ENCODE measurements at places on chromosomes 7 and 10. TPM values are rescaled to one million over a fixed set of nuclear protein-coding genes. Genes with fewer than 3 reads are reported as not detected.

ABCF2 gene
- total RNA-seq: 52.4 TPM

DNA sequence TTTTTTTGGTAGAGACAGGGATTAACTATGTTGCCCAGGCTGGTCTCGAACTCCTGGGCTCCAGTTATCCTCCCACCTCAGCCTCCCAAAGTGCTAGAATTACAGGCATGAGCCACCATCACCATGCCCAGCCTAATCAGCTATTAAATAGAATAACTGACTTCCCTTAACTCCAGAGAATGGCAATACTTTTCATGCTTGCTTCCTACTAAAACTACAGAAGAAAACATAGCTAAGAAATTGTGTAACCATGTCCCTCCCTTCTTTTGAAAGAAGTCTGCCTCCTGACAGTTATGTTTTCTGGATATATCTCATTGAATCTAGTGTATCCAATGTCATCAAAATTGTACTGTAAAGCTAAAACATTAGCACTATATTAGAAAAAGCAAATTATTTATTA lies 95.6 kb downstream of the KMT2C start:
- no peak for DNase-seq

- DNase-seq: no peak
These were observed 29.0 kb upstream of the WDFY4 start for GRCh38 chr10:48655411-48656240.

OPN1SW gene
- not detected for total RNA-seq

DNA sequence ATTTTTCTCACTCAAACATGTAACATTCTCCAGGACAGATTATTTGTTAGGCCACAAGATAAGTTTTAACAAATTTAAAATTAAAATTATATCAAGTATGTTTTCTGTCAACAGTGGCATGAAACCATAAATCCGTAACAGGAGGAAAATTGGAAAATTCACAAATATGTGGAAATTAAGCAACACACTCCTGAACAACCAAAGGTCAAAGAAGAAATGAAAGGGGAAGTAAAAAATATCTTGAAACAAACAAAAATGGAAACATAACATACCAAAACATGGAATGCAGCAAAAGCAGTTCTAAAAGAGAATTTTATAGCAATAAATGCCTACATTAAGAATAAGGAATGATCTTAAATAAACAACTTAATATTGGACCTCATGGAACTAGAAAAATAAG lies 147.3 kb downstream of the ZEB1 start:
- no peak for DNase-seq

GRCh38 chr10:12348870-12349628 lies at the start of gene CAMK1D:
TSS of gene CAMK1D (plus strand) at chr10:12349547.
- DNase-seq: peak; percentile 87

- no peak for DNase-seq
These were observed 208.8 kb downstream of the CTNNA3 start for GRCh38 chr10:67487199-67487598.

CEP41 gene
- total RNA-seq: 5.1 TPM

- DNase-seq: no peak
These were observed 120.1 kb downstream of the NEURL1 start for GRCh38 chr10:103613616-103614015.

DNA sequence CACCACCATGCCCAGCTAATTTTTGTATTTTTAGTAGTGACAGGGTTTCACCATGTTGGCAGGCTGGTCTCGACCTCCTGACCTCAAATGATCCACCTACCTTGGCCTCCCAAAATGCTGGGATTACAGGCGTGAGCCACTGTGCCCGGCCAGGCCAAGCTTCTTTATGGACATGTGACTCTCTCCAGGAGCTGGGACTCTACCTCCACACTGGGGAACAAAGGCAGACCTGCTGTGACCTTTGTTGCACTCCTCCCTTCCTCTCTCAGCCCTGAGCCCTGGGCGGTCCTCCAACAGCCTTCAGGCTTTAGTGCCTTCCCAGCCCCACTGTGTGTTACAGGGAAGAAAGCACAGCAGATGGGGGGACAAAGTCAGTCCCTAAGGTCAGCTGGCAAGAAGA lies 55.0 kb upstream of the DUSP5 start:
- no peak for DNase-seq

DNA sequence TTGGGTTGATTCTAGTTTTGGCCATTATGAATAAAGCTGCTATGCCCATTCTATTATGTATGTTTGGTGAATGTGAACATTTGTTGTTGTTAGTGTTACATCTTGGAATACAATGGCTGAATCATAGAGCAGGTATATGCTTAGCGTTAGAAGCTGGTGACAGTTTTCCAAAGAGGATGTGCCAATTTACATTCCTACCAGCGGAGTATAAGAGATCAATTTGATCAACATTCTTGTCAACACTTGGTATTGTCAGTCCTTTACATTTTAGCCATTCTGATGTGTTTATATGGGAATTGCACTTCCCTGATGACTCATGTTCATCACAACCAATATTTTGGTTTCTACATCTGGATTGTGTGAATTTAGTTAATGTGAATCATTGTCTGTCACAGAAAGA lies 37.8 kb upstream of the COBL start:
- DNase-seq: no peak

- DNase-seq: no peak
These were observed 115.8 kb downstream of the THSD7A start for GRCh38 chr7:11716185-11716584.

DNA sequence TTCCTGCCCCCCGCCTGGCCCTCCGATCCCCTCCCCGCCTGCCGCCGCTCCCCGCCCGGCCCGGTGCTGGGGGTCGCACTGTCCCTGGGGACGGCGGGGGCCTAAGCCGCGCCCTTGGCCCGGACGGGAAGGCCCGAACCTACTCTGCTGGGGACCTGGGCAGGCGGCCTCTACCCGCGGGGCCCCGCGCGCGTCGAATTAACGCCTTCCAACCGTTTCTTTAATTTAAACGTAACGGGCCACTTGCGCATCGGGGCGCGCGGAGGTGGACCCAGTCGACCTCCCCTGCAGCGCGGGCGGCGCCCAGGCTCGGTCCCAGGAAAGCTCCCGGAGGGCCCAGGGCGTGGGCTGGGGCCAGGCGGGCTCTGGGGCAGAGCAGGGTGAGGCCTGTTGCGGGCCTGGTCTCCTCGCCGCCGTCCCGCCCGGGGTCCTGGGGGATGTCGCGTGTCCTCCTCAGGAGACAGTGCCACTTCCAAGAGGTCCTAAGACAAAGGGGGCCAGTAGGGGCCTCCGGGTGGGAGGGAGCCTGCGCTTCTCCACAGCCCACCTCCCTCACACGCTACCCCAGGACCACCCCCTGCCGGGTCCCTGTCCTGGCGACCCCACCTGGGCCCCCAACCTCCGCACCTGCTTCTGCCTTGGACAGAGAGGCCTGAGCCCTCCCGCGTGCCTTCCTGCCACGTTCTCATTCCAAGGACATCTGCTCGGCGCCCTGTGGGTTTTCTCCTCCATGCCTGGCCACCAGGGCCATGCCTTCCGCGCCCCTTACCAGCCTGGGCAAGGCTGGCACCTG lies 658 bp upstream of the PTPRN2 start:
- DNase-seq: no peak

- no peak for DNase-seq
These were observed 201.0 kb downstream of the ZNF716 start for GRCh38 chr7:57651006-57651405.

PTPRZ1 gene
- not detected for total RNA-seq

- no peak for DNase-seq
These were observed 350.0 kb upstream of the FZD8 start for GRCh38 chr10:35992107-35992506.

C10orf90 gene
- total RNA-seq: not detected

EIF4EBP2 gene
- total RNA-seq: 38.7 TPM

ACTA2 gene
- total RNA-seq: 2.4 TPM

- DNase-seq: no peak
These were observed 50.2 kb upstream of the ZMIZ1 start for GRCh38 chr10:79018521-79019011.

DNA sequence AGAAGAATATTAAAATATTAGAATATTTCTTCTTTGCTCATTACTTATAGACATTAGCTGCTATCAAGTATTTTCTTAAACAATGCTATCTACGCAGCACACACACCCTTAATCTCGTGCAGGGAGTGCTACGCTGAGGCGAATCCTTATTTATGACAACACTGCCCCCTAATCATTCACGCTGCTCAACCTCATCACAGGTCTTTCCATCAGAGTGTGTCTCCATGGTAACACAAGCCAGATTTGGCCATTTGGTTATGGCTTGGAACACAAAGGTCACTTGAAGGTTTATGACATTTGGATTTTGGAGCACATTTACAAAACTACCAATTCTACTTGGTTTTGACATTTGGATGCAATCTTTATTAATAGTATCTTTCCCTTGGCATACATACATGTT lies 45.4 kb upstream of the MYO3A start:
- DNase-seq: no peak

TMEM178B gene
- total RNA-seq: 0.17 TPM

DNA sequence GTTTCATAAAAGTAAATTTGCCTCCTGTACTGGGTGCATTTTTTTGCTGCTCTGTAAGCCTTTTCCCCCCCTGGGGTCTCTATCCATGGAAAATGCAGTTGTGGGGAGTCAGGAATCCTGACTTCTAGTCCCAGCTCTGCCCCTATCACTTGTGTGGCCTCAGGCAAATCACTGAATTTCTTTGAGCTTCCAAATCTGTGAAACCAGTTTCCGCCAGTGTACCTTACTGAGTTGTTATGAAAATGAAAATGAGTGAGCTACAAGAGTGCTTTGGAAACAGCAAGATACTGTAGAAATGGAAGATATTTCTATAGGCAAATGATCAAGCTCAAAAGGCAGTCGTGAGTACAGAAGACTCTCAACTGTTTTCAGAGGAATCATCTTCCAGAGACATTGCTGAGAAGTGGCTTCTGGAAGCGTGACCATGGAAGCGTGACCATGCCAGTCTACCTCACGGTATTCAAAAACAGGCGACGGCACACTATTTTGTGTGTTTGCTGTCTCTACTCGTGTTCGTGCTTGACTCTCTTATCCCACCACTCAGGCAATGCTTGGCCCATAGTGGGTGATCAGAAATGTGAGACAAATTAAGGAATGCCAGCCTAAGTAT lies 107.4 kb downstream of the ATXN7L1 start:
- no peak for DNase-seq

- DNase-seq: peak; percentile 34
These were observed 2.0 kb downstream of the ZMIZ1 start for GRCh38 chr10:79070606-79071395.

DNA sequence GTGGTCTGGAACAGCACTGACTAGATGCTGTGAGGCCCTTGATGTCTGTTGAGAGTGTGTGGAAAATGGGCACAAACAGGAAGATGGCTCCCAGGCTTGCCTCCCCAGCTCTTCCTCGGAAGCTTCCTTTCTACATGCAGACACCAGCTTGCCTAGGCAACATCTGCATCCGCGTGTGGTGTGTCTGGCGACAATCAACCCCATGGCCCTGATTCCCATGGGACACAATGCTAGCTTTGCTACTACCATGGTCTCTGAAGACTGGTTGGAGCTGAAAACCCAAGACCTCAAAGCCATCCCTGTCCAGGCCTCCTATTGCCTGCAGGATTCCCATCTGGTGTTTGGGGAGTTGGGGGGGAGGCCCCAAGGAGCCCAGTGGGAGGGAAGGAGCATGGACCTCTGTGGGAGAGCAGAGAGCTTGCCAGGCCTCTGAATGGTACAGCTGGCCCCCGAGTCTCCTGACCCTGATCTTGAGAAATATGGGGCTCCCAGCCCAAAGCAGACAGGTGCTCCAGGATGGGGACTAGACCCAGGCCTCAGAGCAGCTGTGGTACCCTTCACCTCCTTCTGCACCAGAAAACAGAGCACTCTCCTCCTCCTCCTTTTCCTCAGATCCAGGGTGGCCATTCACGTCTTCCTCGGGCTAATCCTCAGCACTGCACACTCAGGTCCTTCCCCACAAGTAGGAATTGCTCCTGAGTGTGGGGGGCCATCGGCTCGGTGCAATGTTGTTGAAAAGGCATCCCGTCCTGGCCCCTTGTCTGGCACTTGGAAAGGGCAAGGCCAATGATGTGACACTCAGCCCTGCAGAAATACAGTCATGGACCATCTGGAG lies 57.6 kb downstream of the ARHGAP22 start:
- DNase-seq: no peak

NOS3 gene
- total RNA-seq: 0.22 TPM

DNA sequence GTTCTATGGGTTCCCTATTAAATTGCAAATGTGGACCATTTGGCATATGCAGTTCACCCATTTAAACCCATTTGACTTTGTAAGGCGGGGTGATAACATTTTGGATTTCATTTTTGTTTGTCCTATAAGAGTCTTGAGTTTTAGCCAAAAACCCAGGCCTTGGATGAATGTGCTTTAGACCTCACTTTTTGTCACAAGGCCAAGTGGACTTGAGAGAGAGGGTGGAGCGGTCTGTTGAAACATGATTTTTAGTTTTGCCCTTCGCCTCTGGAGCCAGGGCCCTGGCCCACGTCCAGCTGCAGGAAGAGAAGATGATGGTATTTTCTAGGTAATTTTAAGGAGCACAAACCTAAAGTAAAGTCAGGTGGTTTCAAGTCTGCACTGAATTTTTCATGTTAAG lies 260.1 kb downstream of the SLC25A13 start:
- DNase-seq: no peak

Measured in activated B cell treated with CpG ODN at 0.5 μM for 24 hours (primary cell).